Cerebellar cortex (tissue), 1 donor: ENCODE measurements at places on chromosomes 13 and 19.

DNA sequence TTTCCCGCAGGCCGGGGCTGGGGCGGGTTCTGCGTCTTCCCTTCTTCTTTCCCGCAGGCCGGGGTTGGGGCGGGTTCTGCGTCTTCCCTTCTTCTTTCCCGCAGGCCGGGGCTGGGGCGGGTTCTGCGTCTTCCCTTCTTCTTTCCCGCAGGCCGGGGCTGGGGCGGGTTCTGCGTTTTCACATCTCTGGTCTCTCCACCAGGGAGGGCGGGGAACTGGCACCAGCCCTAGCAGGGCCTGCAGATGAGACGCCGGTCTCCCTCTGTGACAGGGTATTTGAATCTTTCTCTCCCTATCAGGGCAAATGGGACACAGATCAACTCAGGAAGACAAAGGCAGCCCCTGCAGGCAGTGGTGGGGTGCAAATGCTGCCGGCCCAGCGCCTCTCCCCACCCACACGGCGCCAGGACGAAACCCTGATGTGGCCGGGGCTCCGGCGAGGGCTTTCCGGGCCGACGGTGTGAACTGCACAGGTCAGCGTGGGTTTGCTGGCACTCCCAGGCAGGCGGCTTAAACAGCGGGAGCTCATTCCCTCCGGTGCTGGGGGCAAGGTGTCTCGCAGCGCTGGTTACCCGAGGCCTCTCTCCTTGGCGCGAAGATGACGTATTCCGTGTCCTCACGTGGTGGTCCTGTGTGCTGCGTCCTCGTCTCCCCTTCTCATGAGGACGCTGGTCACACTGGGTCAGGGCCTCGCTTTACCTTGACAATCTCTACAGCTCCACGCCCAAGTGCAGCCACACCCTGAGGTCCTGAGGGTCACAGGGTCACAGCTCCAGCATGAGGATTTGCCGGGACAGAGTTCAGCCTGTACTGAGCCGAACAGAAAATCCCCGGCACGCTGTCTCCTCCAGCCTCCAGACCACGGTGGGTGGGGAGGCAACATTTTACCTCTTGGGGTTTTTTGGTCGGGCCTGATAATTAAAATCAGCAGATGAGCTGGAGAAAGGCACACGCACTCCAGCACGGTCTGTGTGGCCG is 717 bp upstream of the C13orf46 start:
- DNase-seq: no peak

DNA sequence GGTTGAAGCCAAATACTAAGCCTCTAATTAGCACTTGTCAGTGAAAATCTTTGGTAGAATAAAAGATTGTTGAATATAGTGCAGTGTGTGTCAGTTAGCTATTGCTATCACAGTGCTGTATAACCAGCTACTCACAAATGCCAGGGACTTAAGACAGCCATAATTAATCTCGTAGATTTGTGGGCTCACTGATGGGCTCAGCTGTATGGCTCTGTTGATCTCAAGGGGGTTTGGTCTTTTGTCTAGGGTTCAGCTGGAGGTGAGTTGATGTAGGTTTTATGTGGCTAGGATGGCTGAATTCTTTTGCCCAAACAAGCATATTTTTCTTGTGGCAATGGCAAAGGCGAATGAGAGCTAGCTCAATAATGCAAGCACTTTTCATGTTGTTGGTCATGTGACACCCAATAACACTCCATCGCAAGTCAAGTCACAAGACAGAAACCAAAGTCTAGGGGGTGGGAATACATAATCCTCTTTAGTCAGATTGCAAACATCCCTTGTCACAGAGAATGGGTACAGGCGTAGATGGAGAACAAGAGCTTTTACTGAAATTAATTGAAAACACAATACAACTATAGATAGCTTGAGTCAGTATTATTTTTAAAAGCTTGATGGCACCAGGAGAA is 121.7 kb upstream of the EDNRB start:
- no peak for DNase-seq

- no peak for DNase-seq
Observed at GRCh38 chr13:74919914-74920313, 562.1 kb downstream of the TBC1D4 start.

DNA sequence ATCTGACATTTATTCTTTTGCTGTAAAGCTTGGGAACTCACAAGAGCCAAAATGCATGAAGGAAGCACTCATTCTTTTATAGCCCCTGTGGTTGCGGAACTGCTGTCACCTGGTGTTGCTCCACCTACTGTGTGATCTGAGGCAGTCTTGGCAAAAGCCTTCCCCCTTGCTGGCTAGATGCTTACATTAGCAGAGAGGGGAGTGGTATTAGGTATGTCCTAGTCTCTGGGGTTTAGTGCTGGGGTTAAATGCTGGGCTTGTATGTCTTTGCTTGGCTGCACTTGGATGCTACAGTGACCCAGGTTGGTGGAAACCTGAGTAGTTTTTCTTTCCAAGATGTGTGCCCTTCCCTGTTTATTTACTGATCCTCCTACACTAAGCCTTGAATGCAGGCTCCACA is 99.3 kb downstream of the WDFY2 start:
- peak; percentile 30 for DNase-seq

DNA sequence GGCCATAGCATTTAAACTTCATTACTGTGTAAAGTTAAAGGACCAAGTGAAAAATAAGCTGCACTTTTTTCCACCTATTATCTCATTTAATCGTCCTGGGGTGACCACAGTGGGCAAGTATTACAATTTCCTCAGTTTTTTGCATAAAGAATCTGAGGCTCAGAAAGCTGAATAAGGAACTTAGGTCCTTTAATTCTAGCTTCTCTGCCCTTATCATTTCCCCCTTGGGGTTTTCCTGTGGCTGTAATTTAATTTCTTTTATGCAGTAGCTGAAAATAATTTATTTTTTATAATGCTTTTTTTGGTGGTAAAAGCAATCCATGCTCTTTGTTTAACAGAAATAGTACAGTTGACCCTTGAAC is 59.8 kb upstream of the RCBTB2 start:
- DNase-seq: no peak

DNA sequence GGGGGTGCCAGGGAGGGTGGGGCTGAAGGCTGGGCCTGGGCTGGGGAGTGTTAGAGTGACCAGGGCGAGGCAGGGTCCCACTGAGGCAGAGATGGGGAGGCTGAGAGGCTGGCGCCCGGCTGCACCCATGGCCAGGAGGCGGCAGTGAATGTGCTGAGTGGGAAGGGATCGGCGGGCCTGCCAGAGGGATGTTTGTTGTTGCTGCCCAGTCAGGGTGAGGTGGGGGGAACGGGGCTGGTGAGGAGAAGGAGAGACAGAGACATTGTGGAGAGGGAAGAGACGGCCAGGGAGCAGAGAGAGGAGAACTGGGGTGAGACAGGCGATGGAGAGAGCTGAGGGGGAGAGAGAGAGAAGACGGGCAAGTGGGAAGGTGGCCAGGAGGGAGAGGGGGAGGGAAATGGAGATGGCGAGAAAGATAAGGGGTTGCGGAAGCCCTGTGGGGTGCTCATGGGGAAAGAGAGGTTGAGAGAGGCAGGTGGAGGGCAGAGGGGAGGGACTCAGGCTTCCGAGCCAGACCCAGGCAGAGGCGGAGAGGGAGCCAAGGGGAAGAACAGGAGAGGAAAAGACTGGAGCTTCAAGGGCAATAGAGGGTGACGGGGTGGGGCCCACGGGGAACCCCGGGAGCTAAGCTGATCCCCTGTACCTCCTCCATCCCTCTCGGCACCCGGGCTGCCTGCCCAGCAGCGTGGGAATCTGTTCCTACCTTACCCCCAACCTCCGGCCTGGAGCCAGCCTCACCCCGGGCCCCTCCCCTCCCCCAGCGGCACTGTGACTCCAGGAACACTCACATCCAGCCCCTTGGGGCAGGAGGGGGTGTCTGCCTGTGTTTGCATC is 690 bp upstream of the B3GNT8 start:
- peak; percentile 13 for DNase-seq

- DNase-seq: no peak
Observed at GRCh38 chr19:18860725-18861124, 29.0 kb downstream of the UPF1 start.

GRCh38 chr19:40134866-40135265 is 44.1 kb upstream of the ZNF780A start:
- DNase-seq: no peak

- DNase-seq: no peak
Observed at GRCh38 chr13:86710013-86710412, 910.8 kb upstream of the SLITRK6 start.

GRCh38 chr13:71801165-71801760 is 65.7 kb downstream of the DACH1 start:
- no peak for DNase-seq

- no peak for DNase-seq
Observed at GRCh38 chr13:27559719-27560118, 60.6 kb downstream of the LNX2 start.

DNA sequence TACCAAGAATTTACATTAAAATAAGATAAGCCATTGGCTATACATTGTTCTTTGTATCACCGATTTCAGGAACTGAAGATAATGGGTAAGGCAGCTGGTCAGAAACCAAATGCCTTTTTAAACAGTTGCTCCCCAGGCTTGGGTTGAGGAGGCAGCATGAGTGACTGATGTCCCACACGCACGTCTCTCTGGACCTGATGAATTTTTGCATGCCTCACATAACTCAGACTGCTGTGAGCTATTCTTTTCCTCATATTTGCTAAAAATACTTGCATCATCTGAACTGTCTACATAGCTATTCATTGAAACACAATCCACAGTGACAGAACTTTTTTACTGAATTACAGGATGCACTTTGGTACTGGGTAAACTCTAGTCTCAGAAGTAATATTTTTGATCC is 123.6 kb upstream of the MAB21L1 start:
- DNase-seq: no peak

GRCh38 chr19:3463714-3464586 is 16.4 kb downstream of the SMIM24 start:
- DNase-seq: no peak

GRCh38 chr13:104008541-104009435 is 942.6 kb upstream of the SLC10A2 start:
- no peak for DNase-seq

- no peak for DNase-seq
Observed at GRCh38 chr13:24777171-24777570, 13.2 kb downstream of the RNF17 start.

GRCh38 chr19:5894704-5895349 is 8.8 kb downstream of the NDUFA11 start:
- DNase-seq: no peak

DNA sequence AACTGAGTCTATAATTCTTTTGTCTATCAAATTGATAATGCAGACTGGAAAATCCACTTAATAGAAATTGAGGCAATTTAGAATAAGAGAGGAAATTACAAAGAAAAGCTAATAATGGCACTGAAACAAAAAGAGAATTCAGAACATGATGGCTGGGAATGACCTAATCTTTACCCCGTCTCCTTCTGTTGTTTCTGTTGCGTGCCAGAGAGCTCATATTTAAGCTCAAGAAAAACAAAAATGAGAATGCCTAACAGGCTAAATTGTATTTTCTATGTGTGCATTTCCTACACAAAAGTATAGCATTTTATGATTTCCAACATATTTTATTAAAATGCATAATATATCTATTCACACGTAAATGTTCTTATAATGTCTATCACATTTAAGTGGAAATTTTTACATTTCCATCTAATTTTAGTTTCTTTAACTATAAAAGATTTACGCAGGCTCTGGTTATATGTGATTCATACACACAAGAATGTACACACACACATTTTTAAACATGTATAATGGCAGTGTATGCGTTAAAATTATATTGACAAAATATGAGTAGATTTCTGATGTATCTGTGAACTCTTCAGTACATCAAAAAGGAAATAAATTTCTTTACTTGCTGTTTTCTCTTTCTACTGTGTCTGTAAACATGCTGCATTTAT is 432.3 kb downstream of the SLITRK6 start:
- DNase-seq: peak; percentile 71

GRCh38 chr13:73580513-73581267 is 521.9 kb downstream of the KLF5 start:
- no peak for DNase-seq

DNA sequence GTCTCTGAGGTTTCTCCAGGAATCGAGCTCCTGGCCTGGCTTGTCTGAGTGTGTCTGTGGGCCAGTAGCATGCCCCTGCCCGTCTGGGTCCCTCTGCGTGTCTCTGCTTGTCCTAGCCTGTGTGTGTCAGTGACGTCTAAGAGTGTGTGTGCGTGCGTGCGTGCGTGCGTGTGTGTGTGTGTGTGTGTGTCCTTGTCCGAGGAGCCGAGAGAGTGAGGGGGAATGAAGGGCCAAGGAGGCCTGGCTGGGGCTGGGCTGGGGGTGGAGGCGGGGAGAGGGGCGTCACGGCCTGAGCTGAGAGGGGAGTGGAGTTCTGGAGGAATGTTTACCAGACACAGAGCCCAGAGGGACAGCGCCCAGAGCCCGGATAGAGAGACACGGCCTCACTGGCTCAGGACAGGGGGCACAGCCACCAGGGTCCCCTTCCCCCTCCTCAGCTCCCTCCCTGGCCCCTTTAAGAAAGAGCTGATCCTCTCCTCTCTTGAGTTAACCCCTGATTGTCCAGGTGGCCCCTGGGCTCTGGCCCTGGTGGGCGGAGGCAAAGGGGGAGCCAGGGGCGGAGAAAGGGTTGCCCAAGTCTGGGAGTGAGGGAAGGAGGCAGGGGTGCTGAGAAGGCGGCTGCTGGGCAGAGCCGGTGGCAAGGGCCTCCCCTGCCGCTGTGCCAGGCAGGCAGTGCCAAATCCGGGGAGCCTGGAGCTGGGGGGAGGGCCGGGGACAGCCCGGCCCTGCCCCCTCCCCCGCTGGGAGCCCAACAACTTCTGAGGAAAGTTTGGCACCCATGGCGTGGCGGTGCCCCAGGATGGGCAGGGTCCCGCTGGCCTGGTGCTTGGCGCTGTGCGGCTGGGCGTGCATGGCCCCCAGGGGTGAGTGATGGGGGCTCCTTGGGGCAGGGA is at the start of gene AXL:
AXL (plus strand) TSS at position 609 of the 893 bp plus-strand sequence; CDS start at position 779, 170 bp downstream.
- peak; percentile 79 for DNase-seq

DNA sequence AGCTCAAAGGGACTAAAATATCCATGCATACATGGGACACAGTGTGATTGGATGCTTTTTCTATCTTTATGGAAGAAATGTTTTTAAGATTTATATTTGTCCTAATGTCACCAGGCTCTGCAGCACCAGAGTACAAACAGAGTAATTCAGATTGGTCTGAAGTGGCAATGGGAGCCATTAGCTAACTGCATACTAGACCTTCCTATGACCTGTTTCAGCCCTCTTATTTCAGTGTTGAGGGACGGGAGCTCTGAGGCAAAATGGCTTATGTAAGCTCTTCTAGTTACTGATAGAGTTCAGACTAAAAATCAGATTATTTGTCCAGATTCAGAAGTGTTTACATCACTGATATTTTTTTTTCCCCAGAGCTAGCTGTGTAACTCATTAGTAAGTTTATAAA is 4.9 kb downstream of the SLAIN1 start:
- no peak for DNase-seq

- no peak for DNase-seq
Observed at GRCh38 chr13:108917581-108917980, 288.2 kb downstream of the MYO16 start.

GRCh38 chr19:13255041-13255718 is 105.0 kb downstream of the IER2 start:
- DNase-seq: no peak
